Activated T-cell treated with anti-CD3 and anti-CD28 coated beads for 4 hours (primary cell): ENCODE measurements at places on chromosomes 16 and 17.

- DNase-seq: no peak
Measured at GRCh38 chr17:41796121-41796895, 9.8 kb upstream of the JUP start.

DNA sequence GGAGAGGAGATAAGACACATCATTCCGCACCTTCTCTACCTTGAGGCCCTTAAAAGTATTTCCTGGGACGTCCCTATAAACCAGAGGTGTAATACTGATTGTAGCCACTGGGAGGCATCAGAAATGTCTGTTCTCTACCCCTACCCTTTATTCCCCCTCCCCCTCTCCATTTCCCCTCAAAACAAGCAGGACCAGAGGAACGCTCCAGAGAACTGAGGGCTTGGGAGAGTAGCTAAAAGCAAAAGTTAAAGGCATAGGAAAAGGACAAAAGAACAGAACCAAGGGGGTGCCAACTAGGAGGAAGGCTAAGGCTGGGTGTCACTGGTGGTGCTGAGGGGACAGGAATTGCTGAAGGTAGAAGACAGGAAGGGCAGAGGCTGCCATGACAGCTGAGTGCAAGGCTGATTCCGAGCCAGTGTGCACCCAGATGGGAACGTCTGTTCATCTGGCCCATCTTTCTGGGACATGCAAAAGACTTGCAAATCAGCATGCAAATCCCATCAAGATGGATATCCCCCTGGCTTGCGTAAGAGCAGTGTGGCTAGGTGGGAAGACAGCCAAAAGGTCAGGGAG lies 6.7 kb downstream of the CAMTA2 start:
- peak; percentile 33 for DNase-seq

- no peak for DNase-seq
Measured at GRCh38 chr16:89146211-89147005, 25.1 kb upstream of the CDH15 start.

- no peak for DNase-seq
Measured at GRCh38 chr17:19359856-19360255, 2.7 kb downstream of the B9D1 start.

DNA sequence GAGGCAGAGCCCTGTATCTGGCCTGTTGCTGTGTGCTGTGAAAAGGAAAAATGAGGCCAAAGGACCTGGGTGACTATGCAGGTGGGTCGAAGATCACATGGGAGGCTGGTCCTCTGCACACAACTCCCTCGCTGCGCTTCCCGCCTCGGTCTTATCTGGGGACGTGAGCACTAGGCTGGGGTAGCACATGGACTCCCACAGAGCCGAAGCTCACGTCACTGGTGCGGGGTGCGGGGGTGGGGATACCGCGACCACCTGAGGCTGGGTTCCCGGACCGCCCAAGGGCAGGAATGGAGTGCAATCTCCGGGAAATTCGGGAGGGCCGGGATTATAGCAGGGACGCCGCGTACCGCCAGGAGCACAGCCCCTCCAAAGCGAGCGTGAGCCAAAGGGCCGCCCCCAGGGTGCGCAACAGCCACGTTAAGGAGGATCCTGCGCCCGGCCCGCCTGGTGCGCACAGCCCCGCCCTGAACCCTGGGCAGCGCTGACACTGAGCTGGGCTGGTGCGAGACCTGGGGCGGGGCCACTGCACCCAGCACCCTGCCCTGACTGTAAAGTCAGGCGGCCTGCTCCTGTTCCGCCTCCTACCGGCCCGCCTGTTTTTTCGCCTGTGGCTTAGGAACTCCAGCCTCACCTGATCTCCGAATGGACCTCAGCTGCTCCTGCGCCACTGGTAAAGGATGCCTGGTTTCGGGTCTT lies 4.8 kb downstream of the MT1A start:
- DNase-seq: peak; percentile 49

- DNase-seq: no peak
Measured at GRCh38 chr16:70253291-70254106, 1.8 kb upstream of the EXOSC6 start.

DNA sequence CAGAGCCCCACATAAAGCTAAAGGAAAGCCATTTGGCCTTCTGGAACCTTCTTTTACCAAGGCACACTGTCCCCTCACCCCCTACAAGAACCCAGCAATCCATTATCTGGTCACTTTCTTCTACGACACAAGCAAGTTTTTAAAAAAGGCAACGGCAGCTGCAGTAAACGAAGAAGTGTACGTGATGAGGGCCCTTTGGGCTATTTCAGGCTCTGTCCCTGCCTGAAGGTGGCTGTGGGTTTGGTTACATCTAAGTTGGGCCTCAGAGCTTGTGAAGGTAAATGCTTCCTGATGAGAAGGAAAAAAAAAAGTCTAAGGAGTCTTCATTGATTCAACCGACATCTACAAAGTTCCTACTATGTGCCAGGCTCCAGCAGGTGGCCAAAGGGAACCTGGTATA lies 35.4 kb downstream of the XYLT1 start:
- no peak for DNase-seq

GRCh38 chr17:30576326-30576861 lies 99.2 kb downstream of the GOSR1 start:
- no peak for DNase-seq

GRCh38 chr16:4837733-4838501 lies 9.2 kb downstream of the GLYR1 start:
- no peak for DNase-seq

GRCh38 chr16:87791295-87792204 lies 25.8 kb upstream of the KLHDC4 start:
- DNase-seq: no peak
